MCF 10A (cell line): ENCODE measurements at places on chromosomes 7 and 10. TPM values are rescaled to one million over a fixed set of nuclear protein-coding genes. Genes with fewer than 3 reads are reported as not detected.
A peak's percentile ranks its signal among the peaks of the same experiment; 100 is the strongest.

The NME8 gene
- total RNA-seq = 1.1 and 1.5 TPM in 2 replicates

The STK31 gene
- total RNA-seq = not detected in 2 replicates

The ZNF786 gene
- 5.6 and 6.7 TPM in 2 replicates for total RNA-seq

The SFRP5 gene
- total RNA-seq = not detected in 2 replicates

The STOX1 gene
- 0.16 TPM in 1 of 2 replicates, not detected in the other for total RNA-seq

DNA sequence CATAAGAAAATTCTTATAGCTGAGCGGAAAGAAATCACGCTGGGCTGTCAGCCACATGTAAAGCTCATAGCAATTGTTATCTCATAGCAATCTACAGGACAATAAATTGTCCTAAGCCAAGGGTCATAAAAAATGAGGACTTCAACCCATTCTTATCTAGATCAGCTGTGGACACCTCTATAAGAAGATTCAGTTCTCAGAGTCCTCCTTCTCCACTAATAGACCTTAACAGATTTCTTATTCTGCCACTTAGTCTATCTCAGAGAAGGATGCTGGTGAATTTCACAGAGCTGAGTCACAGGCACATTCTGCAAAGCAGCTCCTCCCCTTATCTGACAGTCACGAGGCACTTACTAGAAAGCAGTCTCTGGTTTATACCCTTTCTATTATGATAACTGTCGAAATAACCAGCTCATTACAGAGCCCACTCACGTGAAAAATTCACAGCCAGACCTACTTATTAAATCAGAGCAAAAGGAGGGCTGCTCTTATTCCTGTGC, 185.3 kb upstream of the PCLO start:
- DNase-seq = peak; percentile 13
- no peak overlapping the region for H3K27ac ChIP-seq
- no peaks in the 10 kb centered on the region for H3K4me1 ChIP-seq
- no peak overlapping the region for H3K4me3 ChIP-seq
- no peaks in the 10 kb centered on the region for H3K36me3 ChIP-seq

GRCh38 chr7:131331806-131332205, 4.1 kb downstream of the MKLN1 start:
- H3K27ac ChIP-seq = no peak overlapping the region
- H3K36me3 ChIP-seq = peaks cover 16% of the 10 kb centered on the region
- H3K4me3 ChIP-seq = no peak overlapping the region
- H3K4me1 ChIP-seq = peaks cover 16% of the 10 kb centered on the region

GRCh38 chr10:6579183-6579903, 733 bp downstream of the PRKCQ start:
- H3K27me3 ChIP-seq = peaks cover 33% of the 10 kb centered on the region
- peaks cover 4% of the 10 kb centered on the region for H3K36me3 ChIP-seq
- H3K4me3 ChIP-seq = peak overlapping the region; percentile 81
- DNase-seq = no peak

DNA sequence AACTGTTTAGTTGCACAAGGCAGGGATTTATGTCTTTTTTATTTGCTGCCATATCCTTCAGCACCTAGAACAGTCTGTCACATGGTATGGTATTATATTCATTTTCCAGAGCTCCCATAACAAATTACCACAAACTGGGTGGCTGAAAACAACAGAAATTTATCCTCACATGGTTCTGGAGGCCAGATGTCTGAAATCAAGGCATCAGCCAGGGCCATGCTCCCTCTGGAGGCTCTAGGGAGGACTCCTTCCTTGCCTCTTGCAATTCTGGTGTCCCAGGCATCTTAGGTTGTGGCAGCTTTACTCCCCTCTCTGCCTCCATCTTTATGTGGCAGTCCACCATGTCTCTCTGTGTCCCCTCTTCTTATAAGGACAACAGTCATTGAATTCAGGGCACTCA, 43.1 kb downstream of the MET start:
- H3K27me3 ChIP-seq = no peaks in the 10 kb centered on the region
- DNase-seq = no peak
- no peak overlapping the region for H3K4me3 ChIP-seq
- peak overlapping the region; percentile 84 for H3K27ac ChIP-seq
- peaks cover 43% of the 10 kb centered on the region for H3K4me1 ChIP-seq
- no peaks in the 10 kb centered on the region for H3K36me3 ChIP-seq

GRCh38 chr10:14137391-14137790, 193.3 kb downstream of the FRMD4A start:
- no peak overlapping the region for H3K27ac ChIP-seq
- DNase-seq = no peak
- H3K4me1 ChIP-seq = no peaks in the 10 kb centered on the region
- no peaks in the 10 kb centered on the region for H3K36me3 ChIP-seq

DNA sequence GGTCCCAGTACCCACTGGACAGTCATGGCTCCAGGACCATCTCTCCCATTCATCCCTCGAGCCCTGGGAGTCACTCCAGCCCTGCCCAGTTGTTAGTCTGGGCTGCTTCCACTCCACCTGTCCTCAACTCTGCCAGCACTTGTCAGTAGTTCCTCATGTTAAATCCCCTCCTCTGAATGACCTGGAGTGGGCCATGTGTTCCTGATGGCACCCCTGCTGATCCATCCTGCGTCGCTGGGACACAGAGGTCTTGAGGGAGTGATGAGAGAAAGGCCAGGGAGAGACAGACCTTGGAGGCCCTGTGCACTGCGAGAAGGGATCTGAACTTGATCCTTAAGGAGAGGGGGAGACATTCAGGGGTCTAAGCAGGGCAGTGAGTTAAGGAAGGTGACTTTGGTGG, 174.9 kb downstream of the GRID1 start:
- peaks cover 9% of the 10 kb centered on the region for H3K27me3 ChIP-seq
- H3K4me3 ChIP-seq = no peak overlapping the region
- DNase-seq = no peak
- no peak overlapping the region for H3K27ac ChIP-seq
- no peaks in the 10 kb centered on the region for H3K4me1 ChIP-seq

- no peak overlapping the region for H3K4me3 ChIP-seq
- H3K27ac ChIP-seq = no peak overlapping the region
- no peak for DNase-seq
- no peaks in the 10 kb centered on the region for H3K36me3 ChIP-seq
- no peaks in the 10 kb centered on the region for H3K4me1 ChIP-seq
These were observed 12.4 kb downstream of the GDF2 start for GRCh38 chr10:47334466-47335295.

DNA sequence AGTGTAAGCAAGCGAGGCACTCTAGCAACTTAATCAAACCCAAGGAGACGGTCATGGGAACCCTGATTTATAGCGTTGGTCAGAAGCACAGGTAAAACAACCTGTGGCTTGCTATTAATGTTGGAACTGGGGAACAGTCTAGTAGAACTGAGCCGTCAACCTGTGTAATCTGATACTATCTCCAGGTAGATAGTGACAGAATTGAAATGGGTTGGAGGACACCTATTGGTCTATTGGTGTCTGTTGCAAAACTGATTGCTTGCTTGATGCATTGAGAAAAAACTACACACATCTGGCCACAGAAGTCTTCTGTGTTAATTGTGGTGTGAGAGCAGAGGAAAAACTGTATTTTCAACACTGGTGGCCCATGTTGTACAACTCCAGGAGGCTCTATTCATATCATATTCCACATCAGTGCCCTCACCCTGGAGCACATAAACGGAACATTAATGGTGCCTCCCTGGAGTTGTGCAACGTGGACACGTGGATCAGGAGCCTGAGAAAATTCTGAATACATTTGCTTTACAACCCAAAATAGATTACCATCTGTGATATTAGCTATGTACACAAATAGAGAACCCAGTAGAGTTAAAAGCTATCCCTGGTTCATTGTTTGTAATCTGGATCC, 112.2 kb downstream of the MYO3A start:
- no peak overlapping the region for H3K4me3 ChIP-seq
- H3K27ac ChIP-seq = no peak overlapping the region
- no peak for DNase-seq
- no peaks in the 10 kb centered on the region for H3K4me1 ChIP-seq

GRCh38 chr7:149599636-149600206, 102.1 kb upstream of the ZNF746 start:
- H3K27ac ChIP-seq = peak overlapping the region; percentile 73
- H3K4me3 ChIP-seq = no peak overlapping the region
- H3K36me3 ChIP-seq = peaks cover 53% of the 10 kb centered on the region

- peaks cover 30% of the 10 kb centered on the region for H3K36me3 ChIP-seq
- no peaks in the 10 kb centered on the region for H3K27me3 ChIP-seq
- peaks cover 30% of the 10 kb centered on the region for H3K4me1 ChIP-seq
- DNase-seq = peak; percentile 11
- H3K27ac ChIP-seq = peak overlapping the region; percentile 70
- H3K4me3 ChIP-seq = no peak overlapping the region
These were observed 83.7 kb downstream of the KIAA1217 start for GRCh38 chr10:24292304-24293293.

- no peaks in the 10 kb centered on the region for H3K4me1 ChIP-seq
- H3K36me3 ChIP-seq = no peaks in the 10 kb centered on the region
- H3K27ac ChIP-seq = no peak overlapping the region
- H3K4me3 ChIP-seq = no peak overlapping the region
These were observed 41.2 kb upstream of the C10orf71 start for GRCh38 chr10:49257626-49258349.

GRCh38 chr10:6796231-6796630, 216.2 kb upstream of the PRKCQ start:
- peaks cover 28% of the 10 kb centered on the region for H3K4me1 ChIP-seq
- H3K27ac ChIP-seq = peak overlapping the region; percentile 87
- H3K4me3 ChIP-seq = peak overlapping the region; percentile 21
- DNase-seq = no peak

GRCh38 chr7:154903083-154903731, 99.7 kb downstream of the PAXIP1 start:
- no peaks in the 10 kb centered on the region for H3K36me3 ChIP-seq
- no peak overlapping the region for H3K27ac ChIP-seq
- no peak for DNase-seq
- H3K4me1 ChIP-seq = no peaks in the 10 kb centered on the region
- no peaks in the 10 kb centered on the region for H3K27me3 ChIP-seq
- no peak overlapping the region for H3K4me3 ChIP-seq

DNA sequence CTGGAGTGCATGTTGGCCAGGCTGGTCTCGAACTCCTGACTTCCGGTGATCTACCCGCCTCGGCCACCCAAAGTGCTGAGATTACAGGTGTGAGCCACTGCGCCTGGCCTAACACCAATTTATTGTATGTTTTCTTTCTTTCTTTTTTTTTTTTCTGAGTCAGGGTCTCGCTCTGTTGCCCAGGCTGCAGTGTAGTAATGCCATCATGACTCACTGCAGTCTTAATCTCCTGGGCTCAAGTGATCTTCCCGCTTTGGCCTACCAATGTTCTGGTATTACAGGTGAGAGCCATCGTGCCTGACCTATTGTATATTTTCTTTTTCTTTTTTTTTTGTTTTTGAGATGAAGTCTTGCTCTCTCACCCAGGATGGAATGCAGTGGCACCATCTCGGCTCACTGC, 33.8 kb upstream of the UBE2H start:
- H3K27ac ChIP-seq = no peak overlapping the region
- no peaks in the 10 kb centered on the region for H3K27me3 ChIP-seq
- peaks cover 5% of the 10 kb centered on the region for H3K4me1 ChIP-seq

DNA sequence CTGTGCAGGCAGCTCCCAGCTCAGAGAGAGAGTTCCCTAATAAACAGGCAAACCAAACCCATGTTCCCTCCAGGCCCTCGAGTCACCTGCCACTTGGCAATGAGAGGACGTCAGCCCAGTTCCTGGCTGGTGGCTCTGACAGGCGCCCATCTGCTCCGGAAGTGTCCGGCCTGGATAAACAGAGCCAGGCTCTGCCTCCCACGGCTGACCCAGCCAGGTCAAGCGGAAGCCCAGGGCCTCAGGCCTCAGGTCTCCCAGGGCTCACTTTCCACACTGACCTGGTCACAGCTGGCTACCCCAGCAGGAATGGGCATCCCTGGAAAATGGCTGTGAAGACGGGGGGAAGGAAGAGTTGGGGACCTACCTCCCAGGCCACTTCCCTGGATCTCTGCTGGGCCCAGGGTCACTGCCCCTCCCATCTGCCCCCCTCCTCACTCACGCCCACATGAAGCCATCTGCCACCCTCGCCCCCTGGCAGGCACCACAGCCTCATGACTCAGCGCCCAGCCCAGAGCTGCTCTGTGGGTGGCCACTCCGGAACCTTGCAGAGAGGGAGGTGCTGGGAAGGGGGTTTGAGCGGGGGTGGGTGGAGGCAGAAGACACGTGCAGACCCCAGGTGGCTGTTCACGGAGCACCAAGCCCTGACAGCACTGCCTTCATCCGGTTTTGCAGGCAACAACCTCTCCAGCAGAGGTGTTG, 37.4 kb upstream of the DUSP5 start:
- peaks cover 31% of the 10 kb centered on the region for H3K4me1 ChIP-seq
- peak; percentile 77 for DNase-seq
- no peak overlapping the region for H3K4me3 ChIP-seq
- H3K27me3 ChIP-seq = no peaks in the 10 kb centered on the region
- H3K36me3 ChIP-seq = no peaks in the 10 kb centered on the region

GRCh38 chr7:22934473-22935065, 79.4 kb downstream of the HYCC1 start:
- no peaks in the 10 kb centered on the region for H3K4me1 ChIP-seq
- no peaks in the 10 kb centered on the region for H3K27me3 ChIP-seq
- DNase-seq = no peak
- H3K36me3 ChIP-seq = peaks cover 8% of the 10 kb centered on the region
- no peak overlapping the region for H3K27ac ChIP-seq

DNA sequence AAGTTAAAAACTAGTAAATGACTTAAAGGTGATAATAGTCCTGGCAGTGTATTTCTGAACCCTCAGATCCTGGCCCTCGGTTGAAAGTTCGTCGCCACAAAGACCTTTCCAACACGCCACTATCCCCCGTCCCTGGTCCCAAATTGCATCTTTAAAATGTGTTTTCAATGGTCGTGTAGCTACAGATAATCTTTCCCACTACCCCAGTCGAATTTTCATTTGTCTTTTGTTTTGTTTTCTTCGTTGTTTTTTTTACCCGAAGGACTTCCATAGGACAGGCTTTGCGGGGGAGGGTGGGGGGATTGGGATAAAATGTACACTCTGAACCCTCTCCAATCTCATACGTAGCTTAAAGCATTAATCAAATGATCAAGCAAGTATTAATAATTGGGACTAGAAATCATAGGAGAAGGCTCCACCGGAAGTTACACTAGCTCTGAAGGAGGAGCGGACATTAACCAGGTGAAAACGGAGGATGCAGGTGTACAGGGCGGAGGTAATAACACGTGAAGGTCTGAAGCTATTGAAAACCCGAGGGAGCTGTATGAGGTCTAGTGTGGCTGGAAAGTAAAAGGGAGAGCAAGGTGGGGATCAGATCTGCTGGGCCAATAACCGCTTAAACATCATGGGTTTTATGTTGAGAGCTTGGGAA, 32.8 kb upstream of the PHF14 start:
- DNase-seq = peak; percentile 20
- H3K27ac ChIP-seq = no peak overlapping the region
- no peak overlapping the region for H3K4me3 ChIP-seq

- no peaks in the 10 kb centered on the region for H3K4me1 ChIP-seq
- no peak for DNase-seq
- no peak overlapping the region for H3K27ac ChIP-seq
- H3K4me3 ChIP-seq = no peak overlapping the region
- H3K27me3 ChIP-seq = no peaks in the 10 kb centered on the region
These were observed 2.2 kb downstream of the GIMAP4 start for GRCh38 chr7:150569245-150569955.
